ENCODE measurements at places on chromosomes 13 and 19.

GRCh38 chr13:64420181-64420580, 2810.0 kb downstream of the PCDH9 start:
- no peak for DNase-seq

DNA sequence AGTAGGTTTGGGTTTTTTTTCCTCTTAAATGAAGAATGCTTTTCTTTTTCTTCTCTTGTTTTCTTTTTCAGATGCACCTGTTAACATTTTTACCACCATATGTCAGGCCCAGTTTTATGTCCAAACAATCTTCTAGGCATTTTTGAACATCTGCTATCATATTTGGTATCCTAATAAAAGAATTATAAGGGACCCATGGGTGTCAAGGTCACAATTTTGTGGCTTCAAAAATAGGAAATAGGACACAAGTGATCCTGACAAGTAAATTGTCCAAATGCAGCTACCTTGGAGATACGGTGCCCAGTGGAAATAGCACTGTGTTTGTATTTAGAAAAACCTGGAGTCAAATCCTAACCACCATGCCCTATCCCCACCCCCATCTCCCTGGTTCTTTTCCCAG, 270.3 kb downstream of the MZT1 start:
- DNase-seq: no peak

DNA sequence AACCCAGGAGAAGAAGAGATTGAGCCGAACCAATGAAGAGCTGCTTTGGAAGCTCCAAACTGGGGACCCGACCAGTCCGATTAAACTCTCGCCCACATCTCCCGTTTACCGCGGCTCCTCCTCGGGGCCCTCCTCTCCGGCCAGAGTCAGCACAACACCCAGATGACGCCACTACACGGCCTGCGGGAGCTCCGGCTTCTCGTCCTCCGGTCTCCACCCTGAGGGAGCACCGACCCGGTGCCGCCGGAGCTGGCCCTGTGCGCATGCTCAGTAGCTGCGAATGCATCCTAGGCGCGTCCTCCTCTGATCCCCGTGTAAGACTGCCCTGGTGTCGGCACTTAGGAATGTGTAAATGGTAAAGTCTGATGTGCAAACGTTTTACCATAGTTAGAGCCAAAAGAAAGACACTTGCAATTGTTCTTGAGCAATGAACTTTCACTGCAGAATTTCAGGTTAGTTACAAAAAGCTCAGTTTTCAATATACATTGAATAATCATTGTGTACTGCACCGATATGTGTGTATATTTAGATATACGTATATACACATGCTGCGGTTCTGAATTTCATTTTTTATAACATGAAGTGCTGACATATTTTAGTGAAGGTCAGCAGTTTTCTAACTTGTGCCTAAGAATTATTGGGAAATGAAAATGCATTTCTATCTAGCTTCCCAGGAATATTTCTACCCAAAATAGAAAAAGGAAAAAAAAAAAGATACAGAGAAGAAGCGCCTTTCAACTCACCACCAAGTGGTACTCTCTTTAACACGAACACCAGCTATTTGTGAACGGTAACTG, 92.2 kb downstream of the SLC7A1 start:
- no peak for DNase-seq

DNA sequence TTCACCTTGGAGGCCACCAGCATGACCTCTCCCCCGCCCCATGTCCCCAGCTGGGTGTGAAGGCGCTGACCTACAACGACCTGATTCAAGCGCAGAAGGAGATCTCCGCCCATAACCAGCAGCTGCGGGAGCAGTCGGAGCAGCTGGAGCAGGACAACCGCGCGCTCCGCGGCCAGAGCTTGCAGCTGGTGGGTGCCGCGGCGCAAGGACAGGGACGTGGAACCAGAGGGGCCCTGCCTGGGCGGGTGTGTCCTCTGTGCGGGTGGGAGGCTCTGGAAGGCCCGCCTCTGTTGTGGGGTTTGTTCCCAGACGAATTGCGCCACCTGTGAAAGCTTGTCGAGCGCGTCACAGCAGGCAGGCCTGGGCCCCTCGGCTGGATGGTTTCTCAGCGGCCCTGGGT, 22.3 kb downstream of the PLEKHJ1 start:
- DNase-seq: no peak

DNA sequence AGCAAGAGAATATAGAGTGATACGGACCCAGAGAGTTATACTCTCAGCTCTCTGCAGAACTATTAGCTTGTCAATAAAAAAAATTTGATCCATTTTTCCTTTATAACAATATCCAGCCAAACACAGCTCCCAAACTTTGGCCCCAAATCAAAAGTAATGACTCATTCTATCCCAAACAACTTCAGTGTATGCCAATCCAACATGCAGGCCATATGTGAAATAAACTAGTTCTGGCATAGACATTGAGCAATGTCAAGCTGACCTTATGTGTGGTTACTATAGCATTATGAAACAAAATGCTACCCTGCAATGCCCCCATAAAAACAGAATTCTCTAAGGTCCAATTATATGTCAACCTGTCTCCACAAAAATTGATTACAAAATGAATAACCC, 209.5 kb downstream of the DNAJC15 start:
- DNase-seq: no peak
